Neural crest cell (in vitro differentiated cells): ENCODE measurements at places on chromosomes 1 and 21.

- DNase-seq = no peak
Measured at GRCh38 chr1:111593403-111594305, 25.9 kb upstream of the RAP1A start.

- DNase-seq = peak; percentile 32
Measured at GRCh38 chr1:11045428-11046269, 1.4 kb downstream of the MASP2 start.

GRCh38 chr1:183653876-183654451 is 848 bp upstream of the APOBEC4 start:
- DNase-seq = no peak

DNA sequence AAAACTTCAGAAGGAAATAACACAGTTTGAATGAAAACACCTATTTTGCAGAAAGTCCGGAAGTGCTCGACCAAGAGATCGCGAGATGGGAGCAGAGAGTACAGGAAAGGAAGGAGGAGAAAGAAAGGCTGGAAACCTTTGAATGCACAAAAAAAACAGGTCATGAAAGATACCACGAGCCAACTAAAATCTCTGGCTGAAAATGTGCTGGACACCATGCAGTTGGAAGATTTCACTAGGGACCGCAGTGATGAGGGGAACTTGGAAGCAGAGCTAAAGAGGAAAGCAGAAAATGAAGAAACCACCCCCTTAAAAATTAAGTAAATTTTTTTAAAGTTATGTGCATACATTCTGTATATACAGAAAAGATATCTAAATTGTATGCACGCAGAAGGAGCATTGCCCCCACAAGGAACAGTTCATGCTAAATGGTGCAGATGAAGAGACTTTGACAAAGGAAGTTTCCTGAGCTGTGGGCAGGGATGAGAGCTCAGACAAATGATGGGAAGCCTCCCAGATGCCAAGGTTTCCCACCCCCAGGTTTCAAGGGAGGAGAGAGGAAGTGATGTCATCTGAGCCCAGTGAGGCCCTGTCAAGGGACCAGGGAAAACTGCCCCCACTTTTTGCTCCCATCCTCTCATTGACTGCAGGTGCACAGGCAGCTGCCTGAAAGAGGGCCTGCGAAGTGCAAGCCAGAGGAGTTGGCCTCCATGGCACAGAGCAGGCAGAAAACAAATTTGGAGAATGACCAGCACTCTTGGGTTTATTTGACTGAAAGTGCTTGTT is 52.5 kb downstream of the ETS2 start:
- no peak for DNase-seq

DNA sequence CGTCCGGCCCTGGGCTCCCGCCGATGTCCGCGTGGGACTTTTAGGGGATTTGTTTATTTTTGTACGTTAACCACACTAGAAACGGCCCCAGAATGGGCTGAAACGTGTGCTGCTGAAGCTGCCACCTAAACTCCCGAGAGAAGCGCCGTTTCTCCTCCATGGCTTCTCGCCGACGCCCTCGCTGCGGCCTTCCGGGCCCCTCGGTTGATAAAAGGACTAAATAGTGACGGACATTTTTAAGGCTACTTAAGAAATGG is 678 bp upstream of the PTTG1IP start:
- DNase-seq = no peak

DNA sequence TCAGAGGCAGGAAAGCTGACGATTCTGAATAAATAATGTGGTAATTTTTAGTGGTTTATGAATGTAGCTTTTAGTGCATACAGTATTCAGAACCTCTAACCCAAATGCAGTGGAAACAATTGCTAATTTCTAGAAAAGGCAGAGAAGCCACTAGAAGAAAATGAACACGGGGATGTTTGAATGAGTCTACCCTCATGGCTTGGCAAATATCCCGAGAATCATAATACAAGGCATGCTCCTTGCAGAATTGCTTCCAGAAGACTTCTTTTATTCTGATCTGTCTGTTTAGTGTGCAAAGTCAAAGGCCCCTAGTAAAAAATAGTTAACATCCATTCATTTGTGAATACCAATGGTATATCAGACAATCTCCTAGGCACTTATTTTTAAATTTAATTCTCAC is 246.8 kb downstream of the LMO4 start:
- DNase-seq = no peak

GRCh38 chr21:14846621-14847020 is 218.2 kb downstream of the NRIP1 start:
- DNase-seq = no peak

DNA sequence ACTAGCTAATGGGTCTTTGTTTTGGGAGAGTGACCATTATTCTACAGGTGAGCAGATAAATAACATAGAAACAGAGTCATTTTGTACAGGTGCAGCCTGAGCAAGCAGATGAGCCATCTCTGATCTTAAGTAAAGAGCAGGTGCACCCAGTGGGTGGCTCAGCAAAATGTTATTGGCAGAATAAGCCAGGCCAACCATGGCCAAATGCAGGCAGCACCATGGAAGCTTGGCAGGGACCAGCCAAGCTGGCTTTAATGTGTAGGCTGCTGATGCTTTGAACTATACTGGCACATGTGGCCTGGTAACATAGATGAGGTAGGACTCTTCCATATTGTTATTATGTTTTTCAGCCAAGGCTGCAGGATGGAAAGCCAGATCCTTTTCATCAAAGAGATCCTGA is 553.3 kb upstream of the ZRANB2 start:
- no peak for DNase-seq

GRCh38 chr1:36115931-36116330 is 9.1 kb downstream of the COL8A2 start:
- no peak for DNase-seq

DNA sequence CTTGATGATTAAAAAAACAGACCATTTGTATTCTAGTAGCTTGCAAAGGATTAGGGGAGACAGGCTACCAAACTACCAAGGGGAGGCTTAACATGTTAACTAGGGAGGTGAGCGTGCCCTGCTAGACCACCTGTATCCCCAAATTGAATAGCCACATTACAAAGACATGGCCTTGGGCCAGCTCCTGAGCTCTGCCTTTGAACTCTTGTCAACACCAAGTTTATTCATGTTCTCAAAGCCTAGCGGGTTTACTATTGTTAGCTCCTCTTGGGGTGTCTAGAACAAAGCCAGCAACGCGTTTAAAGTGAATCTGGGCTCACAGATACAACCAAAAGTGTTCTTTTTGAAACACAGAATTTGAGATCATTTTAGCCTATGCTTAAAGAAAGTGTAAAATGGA is 36.3 kb downstream of the SMYD2 start:
- DNase-seq = no peak

DNA sequence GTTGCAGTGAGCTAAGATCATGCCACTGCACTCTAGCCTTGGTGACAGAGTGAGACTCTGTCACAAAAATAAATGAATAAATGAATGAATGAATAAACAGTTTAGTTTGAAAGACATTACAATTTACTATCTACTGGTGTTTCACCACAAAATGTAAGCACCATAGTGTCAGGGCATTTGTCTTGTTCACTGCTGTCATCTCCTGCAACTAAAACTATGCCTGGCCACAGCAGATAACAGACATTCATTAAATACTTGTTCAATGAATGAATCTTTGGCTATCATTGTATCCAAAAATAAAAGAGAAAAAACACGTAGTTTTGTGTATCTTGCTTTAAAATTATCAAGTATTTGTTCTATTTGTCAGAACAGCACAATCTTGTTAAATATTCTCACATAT is 32.5 kb downstream of the SASS6 start:
- DNase-seq = no peak

DNA sequence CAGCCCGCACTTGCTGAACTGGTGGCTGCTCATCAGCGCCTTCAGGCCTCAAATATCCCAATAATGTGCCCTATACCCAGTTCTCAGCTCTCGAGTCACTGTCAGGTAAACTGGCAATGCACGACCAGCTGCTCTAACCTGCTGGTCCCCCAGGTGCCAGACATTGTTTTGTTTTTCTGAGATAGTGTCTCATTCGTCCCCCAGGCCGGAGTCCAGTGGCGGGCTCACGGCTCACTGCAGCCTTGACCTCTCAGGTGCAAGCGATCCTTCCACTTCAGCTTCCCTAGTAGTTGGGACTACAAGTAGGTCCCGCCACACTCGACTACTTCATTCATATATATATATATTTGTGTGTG is 1.0 kb upstream of the NADK start:
- DNase-seq = no peak

GRCh38 chr1:53526451-53527101 is 67.4 kb downstream of the DMRTB1 start:
- DNase-seq = no peak

DNA sequence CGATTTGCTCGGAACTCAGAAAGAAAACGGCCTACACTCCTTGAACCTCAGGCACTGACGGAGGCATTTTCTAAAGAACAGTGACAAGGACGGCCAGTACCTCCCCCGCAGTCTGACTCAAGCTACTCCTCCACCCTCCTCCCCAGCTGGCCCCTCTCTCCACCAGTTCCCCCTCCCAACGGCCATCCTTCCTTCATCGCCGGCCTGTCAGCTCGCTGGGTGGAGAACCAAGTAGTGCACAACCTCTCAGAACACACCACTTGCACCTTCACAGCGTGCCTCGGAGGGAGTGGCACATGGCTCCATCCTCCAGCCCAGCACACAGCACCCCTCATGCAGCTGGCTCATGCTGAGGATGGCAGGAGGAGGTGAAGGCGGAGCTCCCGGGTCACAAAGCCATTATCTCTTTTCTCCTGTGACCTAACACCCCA is 58.8 kb downstream of the TOR1AIP2 start:
- no peak for DNase-seq

DNA sequence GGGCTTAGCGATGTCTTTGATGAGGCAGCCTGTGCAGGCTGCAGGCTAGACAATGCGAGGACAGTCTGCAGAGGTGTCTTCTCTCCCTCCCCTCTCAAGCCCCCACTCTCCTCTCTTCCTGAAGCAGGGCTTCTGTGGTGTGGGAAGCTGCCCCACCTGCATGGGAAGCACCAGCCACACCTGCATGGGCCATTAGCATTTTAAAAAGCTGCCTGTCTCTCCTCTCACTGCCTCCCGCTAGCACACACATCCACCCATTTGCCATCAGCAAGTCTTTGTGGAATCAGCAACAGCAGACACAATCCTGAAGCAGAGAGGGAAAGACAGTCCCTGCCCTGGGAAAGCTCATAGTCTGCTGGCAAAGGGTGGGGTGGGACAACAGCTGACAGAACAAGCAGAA is 53.1 kb downstream of the NAV1 start:
- DNase-seq = no peak

GRCh38 chr1:19733615-19734014 is 66.1 kb downstream of the TMCO4 start:
- DNase-seq = no peak

- DNase-seq = peak; percentile 30
Measured at GRCh38 chr1:151145304-151146071, 943 bp downstream of the SEMA6C start.

- no peak for DNase-seq
Measured at GRCh38 chr1:178241837-178242236, 147.9 kb downstream of the RASAL2 start.
